ENCODE measurements at places on chromosomes 1 and 21.

GRCh38 chr21:27220416-27220815 is 253.5 kb upstream of the ADAMTS5 start:
- no peak for DNase-seq

- DNase-seq, result no peak
Observed at GRCh38 chr21:44083631-44084291, 23.4 kb upstream of the PWP2 start.

DNA sequence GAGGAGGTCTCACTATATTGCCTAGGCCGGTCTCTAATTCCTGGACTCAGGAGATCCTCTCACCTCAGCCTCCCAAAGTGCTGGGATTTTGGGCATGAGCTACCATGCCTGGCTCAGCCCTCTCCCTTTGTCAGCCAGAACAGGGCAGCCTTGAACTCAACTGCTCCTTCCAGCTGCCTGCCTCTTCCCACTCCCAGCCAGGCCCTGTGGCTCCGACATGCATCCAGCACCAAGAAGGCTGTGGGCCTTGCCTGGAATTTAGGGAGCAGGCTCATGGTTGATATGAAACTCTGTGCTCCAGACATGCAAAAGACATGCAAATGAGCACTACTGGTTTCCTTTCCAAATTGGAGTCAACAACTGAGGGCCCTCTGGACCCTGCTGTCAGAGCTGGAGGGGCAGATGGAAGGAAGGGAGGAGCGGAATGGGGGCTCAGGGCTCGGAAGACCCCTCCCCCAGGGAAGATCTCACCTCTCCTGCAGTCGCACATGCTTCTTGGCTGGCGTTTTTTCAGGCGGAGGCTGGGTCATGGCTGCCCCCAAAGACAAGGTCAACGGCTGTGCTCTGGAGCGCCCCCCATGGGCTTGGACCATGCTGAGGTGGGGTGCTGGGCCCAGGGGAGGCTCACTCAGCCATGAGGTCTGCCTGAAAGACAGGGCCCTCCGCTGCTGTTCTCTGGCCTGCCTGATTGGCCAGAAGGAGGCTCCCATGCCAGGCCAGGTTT is 1.4 kb downstream of the PTPN7 start:
- no peak for DNase-seq

DNA sequence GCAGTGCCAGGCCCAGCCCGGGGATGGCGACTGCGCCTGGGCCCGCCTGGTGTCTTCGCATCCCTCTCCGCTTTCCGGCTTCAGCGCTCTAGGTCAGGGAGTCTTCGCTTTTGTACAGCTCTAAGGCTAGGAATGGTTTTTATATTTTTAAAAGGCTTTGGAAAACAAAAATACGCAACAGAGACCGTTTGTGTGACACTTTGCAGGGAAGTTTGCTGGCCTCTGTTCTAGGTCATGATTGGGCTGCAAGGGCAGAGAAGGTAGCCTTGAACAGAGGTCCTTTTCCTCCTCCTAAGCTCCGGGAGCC is 719 bp downstream of the SOD1 start:
- DNase-seq, result no peak

DNA sequence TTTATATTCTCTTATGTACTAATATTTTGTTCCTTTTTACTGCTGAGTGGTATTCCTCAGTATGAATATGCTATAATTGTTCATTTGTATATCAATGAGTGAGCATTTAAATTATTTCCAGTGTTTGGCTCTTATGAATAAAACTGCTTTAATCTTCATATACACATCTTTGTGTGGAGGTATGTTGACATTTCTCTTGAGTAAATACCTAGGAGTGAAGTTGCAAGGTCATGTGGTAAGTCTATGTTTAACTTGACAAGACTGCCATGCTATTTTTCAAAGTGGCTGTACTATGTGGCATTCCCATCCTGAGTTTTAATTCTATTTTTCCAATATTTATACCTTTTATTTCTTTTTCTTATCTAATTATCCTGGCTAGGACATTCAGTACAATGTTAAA is 124.2 kb downstream of the ADSS2 start:
- DNase-seq, result no peak

DNA sequence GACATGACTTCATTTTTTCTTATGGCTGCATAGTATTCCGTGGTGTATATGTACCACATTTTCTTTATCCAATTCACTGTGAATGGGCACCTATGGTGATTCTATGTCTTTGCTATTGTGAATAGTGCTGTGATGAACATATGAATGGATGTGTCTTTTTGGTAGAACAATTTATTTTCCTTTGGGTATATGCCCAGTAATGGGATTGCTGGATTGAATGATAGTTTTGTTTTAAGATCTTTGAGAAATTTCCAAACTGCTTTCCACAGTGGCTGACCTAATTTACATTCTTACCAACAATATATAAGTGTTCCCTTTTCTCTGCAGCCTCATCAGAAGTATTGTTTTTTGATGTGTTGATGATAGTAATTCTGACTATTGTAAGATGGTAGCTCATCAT is 361.7 kb upstream of the SGIP1 start:
- DNase-seq, result no peak

- DNase-seq, result no peak
Observed at GRCh38 chr1:244368279-244368678, 83.4 kb downstream of the ADSS2 start.

DNA sequence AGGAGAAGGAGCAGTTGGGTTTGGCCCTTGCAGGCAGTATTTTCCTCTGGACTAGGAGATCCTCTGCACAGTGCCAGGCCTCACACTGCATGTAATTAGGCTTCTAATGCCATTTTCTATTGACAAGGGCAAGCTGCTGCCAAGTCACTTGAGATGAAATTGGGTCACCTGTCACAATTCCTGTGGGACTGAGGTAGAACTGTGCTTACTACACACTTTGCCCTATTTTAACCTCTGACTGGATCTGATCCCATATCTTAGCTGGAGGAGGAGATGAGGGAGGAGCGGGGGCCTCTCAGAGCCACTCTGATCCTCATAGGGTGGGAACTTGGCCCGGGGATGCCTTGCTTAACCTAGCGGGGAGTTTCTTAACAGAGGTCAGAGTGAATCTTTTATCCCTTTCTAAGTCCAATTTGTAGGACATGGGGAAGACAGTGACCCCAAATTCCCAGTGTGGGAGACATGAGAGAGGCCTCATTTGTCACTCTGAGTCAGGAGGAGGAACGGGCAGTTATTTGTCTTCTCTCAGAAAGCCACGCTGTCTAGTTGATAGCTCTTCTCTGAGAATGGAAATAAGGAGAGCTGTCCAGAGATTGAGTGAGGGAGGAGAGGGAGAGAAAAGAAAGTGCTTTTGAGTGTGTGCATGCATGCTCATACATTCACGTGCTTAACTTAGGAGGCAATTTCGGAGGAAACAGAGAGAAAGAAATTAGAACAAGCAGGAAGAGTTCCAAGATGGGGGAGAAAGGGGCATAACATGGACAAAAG is 121.3 kb downstream of the CACNA1E start:
- DNase-seq, result peak; percentile 49

DNA sequence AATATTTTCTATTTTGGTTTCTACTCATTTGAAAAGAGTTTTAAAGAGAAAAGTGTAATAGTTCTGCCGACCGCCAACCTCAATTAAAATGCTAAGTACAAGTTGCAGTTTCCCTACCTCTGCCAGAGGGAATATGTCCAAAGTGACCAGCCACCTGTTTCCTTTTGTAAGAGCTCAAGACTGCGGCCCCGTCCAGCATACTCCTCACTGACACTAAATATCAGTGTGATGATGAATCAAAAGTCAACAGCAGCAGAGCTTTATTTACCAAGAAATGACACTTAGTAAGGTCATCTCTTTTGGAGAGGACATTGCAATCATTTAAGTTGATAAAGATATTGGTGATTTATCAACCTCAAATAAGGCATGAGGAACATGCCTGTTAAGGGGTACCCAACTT is 57.4 kb upstream of the NRIP1 start:
- DNase-seq, result no peak

- no peak for DNase-seq
Observed at GRCh38 chr21:19405326-19405725, 1001.7 kb upstream of the TMPRSS15 start.

- DNase-seq, result no peak
Observed at GRCh38 chr1:202625416-202626360, 84.6 kb downstream of the SYT2 start.

DNA sequence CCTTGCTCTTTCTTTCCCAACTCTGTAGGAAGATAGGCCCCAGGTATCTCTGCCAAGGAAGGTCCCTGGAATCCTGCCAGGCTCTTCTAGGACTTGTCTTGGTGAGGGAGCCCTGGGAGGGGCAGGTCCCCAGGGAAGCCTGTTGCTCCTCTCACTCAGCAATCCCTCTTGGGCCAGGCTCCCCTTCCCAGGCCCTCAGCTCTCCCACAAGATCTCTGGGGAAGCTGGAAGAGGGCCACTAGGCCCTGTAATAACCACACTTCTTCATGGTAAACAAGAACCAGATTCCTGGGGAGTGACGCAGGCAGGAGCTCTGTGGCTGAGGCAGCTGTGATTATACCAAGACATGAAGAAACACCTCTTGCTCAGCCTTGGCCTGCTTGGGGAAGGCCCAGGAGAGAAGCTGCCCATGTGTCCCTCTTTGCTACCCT is 9.9 kb upstream of the MAPKAPK2 start:
- peak; percentile 96 for DNase-seq

DNA sequence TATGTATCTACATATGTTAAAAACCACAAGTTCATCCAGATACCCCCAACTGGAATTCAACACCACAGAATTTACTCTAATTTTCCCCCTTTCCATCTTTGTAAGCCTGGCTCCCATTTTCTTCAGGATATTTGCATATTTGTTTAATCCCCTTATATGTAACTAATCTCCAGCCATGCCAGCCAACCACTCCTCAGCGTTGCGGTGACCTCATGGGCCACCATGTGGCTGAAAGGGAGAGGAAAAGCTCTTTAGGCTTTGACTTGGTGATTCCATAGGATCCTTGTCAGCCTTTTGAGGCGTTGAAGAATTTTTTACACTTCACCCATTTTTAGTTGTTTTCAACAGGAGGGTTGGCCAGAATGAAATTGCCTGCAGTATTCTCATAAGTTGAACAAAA is 10.0 kb downstream of the CLDN19 start:
- no peak for DNase-seq

DNA sequence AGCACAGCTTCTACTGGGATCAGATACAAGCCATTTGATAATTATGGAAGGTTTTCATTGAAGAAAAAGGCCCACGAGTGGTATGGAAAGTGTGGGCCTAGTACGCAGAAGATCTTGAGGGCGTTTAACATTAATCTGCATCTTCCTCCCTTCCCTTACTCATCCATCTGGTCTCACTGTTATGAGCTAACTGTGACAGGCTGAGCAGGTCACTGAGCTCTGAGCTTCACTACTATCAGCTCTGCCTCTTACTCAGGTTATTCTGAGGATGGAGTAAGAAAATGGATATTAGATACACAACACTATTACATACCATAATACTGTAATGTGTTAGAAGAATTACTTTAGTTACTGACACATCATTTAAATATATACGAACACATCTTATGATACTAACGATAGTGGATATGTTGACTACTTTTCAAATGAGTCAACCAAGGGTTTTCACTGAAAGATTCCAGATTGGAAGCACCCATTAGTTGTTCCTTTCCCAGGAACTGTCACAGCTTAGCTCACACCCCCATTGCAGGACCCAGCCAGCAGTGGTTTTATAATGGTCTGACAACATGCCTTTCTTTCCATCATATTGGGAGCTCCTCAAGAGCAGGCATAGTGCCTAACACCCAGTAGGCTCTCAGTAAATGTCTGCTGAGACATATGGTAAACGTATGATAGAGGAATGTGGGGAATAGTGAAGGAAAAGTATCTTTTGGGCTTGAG is 97.8 kb upstream of the C8B start:
- DNase-seq, result no peak

- no peak for DNase-seq
Observed at GRCh38 chr1:179052776-179053175, 27.1 kb downstream of the FAM20B start.

DNA sequence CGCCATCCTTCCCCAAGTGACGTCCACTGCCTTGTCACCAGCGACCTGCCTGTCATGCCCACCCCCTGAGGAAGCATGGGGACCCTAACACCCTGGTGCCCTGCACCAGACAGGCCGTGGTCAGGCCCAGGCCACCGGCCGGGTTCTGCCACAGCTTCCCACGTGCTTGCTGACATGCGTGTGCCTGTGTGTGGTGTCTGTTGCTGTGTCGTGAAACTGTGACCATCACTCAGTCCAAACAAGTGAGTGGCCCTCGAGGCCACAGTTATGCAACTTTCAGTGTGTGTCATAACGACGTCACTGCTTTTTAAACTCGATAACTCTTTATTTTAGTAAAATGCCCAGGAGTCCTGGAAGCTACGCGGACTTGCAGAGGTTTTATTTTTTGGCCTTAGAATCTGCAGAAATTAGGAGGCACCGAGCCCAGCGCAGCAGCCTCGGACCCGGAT is 8.5 kb upstream of the CTRC start:
- DNase-seq, result no peak

- no peak for DNase-seq
Observed at GRCh38 chr21:31838586-31839355, 34.0 kb upstream of the HUNK start.

DNA sequence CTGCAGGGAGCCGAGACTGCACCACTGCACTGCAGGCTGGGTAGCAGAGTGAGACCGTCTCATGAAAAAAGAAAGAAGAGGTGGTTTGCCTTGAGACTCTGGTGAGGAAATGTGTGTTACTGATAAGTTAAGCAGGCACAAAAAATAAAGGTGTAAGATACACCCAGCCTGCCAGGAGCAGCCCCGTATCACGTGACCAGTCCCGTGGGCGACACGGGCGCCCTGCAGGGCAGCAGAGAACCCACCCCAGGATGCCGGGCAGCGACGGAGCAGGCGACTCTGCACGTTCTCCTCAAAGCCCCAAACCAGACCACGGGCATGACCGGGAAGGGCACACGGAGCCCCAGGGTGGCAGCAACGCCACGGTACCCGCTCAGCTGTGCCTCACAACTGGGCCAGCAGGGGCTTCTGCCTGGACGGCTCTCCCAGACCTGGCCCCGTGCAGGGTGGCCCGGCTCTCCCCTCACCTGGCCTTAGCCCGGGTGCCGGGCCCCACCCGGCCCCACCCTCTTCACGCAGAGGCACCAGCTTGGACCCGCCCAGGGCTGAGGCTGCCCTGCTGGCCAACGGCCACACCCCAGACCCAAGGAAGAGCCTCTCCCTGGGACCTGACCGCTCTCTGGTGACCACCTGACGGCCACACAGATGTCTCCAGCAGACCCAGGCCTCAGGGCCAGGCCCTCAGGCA is 8.1 kb upstream of the TNFRSF4 start:
- DNase-seq, result no peak

DNA sequence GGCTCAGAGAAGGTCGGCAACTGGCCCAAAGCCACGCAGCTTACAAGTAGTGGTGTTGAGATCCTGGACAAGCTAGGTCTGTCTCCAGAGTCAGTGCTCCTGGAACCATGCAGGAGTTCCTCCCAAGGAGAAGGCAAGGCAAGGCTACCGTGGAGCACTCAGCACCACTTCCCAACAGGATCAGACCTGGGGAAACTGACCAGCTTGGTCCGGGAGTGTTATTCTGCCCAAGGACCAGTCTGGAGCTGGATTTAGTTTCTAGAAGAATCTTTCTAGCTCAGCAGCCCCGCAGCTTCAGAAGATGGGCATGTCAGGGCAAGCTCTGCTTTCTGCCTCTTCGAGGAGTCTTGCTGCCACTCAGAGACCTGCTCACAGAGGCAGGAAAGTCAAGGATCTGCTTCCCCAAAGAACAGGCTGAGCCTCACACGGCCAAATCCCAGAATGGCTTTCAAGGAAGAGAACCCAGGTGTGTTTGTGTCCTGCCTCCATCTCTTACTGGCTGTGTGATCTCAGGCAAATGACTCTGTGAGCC is 302.8 kb downstream of the MATN1 start:
- DNase-seq, result peak; percentile 67

- DNase-seq, result no peak
Observed at GRCh38 chr1:161198194-161198896, 509 bp downstream of the ADAMTS4 start.

All from vagina (tissue), 2 donors.